Effector memory CD4-positive, alpha-beta T cell (primary cell): ENCODE measurements at places on chromosomes 5 and 9.
A peak's percentile ranks its signal among the peaks of the same experiment; 100 is the strongest.

DNA sequence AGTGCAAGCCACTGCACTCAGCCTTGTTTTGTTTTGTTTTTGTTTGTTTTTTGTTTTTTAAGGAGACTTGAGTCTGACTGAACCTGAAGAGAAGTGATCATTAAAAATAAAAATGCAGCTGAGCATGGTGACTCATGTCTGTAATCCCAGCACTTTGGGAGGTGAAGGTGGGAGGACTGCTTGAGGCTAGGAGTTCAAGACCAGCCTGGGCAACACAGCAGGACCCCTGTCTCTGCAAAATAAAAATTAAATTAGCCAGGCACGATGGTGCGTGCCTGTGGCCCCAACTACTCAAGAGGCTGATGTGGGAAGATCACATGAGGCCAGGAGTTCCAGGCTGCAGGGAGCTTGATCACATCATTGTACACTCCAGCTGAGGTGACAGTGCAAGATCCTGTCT is 6.2 kb downstream of the SLC1A1 start:
- no peak for DNase-seq

DNA sequence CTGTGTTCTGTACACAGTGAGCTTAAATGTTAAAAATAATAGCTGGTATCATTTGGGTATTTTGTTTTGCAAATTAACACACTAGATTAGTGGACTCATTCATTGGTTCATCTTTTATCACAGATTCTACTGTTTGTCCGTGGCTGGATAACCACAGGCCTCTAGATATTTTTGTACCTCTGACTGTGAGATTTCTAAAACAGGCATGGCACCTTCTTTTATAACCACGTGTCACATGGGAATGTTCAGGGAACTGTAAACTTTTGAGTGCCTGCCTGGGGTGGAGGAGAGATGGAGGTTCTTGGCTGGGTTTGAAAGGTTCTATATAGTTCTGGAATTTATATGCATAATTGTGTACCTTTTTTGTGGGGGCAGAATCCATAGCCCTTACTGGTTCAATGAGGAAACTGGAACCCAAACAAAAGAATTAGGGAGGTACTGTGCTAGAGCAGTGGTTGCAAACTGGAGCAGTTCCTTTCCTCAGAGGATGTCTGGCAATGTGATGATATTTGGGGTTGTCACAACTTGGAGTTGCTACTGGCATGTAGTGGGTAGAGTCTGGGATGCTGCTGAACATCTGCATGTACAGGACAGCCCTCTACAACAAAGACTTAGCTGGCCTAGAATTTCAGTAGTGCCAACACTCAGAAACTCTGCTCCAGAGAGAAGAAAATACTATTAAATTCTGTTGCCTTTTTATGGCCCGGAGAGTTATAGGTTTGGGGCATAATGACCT is 16.9 kb downstream of the TLE4 start:
- DNase-seq: no peak

DNA sequence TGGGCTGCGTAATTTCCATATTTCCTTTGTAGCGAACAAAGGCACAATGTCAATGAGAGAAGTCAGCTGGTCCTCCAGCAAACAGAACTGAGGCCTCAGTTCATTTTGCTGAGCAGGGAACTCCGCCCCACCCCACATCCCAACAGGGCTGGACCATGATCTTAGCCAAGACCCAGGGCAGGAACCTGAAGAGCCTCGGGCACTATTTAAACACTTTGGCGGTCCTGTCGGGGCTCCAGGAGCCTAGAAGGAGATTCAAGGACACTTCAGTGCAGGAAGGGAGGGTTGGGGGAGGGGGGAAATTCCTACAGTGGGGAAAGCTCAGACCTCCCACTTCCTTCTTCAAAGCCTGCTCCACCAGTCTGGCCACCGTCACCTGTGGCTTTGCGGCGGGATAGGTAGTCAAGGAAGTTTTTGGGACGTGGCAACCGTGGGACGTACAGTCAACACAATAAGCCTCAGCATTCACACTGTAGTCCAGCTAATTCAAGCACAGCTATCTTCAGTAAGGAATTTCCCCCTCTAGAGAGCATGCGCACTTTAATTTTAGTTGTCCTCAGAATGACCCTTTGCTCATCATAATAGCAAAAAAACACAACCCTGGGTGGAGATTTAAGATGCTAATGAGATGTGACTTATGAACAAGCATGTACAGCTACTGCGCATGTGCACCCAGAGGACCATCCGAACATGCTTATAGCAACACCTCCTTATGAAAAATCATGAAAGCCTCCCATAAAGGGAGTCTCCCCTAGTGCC is 30.9 kb downstream of the S1PR3 start:
- DNase-seq: no peak

- DNase-seq: no peak
These were observed 772.3 kb downstream of the MAT2B start for GRCh38 chr5:164277720-164278119.

- no peak for DNase-seq
These were observed 135.2 kb upstream of the HMHB1 start for GRCh38 chr5:143676802-143677201.

- no peak for DNase-seq
These were observed 24.1 kb downstream of the PITX1 start for GRCh38 chr5:135009736-135010501.

GRCh38 chr5:153953411-153953810 is 85.3 kb downstream of the FAM114A2 start:
- DNase-seq: no peak

DNA sequence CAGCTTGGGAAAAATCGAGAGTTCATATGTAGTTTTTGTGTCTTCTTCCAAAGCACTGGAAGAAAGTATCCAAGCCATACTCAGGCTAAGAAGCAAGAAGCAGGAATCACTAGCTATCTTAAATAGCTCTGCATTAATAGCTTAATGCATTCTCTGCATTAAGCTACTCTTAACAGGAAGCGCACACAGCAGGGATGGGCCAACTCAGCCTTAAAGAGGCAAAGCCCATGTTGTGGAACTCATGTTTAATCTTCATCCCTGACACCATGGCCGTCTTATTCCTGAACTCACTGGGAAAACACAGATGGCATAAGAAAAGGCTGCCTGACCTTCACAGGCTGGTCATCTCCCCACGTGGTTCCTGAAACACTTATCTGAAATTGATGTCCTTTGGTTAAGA is 18.7 kb upstream of the ICE1 start:
- DNase-seq: no peak

- no peak for DNase-seq
These were observed 197.0 kb upstream of the VLDLR start for GRCh38 chr9:2424619-2425033.

- DNase-seq: no peak
These were observed 159.7 kb downstream of the MUSK start for GRCh38 chr9:110828264-110828663.

- peak; percentile 30 for DNase-seq
These were observed 196.8 kb downstream of the AUH start for GRCh38 chr9:91164724-91165520.

GRCh38 chr9:98315551-98316060 is 60.2 kb upstream of the TBC1D2 start:
- DNase-seq: peak; percentile 58
